ENCODE measurements at places on chromosomes 1 and 21.

- no peaks in the 10 kb centered on the region for H3K36me3 ChIP-seq
- H3K27ac ChIP-seq: no peak overlapping the region
- H3K4me3 ChIP-seq: no peak overlapping the region
- H3K4me1 ChIP-seq: peaks cover 2% of the 10 kb centered on the region
- no peaks in the 10 kb centered on the region for H3K27me3 ChIP-seq
Observed at GRCh38 chr1:183653462-183653794, 312 bp upstream of the APOBEC4 start.

GRCh38 chr21:45439161-45439872, 34.4 kb downstream of the COL18A1 start:
- peak; percentile 79 for DNase-seq
- no peaks in the 10 kb centered on the region for H3K36me3 ChIP-seq
- peaks cover 6% of the 10 kb centered on the region for H3K27me3 ChIP-seq
- no peak overlapping the region for H3K27ac ChIP-seq
- H3K4me1 ChIP-seq: peaks cover 3% of the 10 kb centered on the region

GRCh38 chr1:183633676-183634343, 1.8 kb downstream of the ARPC5 start:
- H3K4me3 ChIP-seq: no peak overlapping the region
- no peak for DNase-seq
- H3K4me1 ChIP-seq: peaks cover 14% of the 10 kb centered on the region
- H3K27ac ChIP-seq: no peak overlapping the region
- H3K36me3 ChIP-seq: peaks cover 43% of the 10 kb centered on the region
- H3K27me3 ChIP-seq: no peaks in the 10 kb centered on the region

GRCh38 chr1:229342656-229343569, at the start of gene CCSAP:
CCSAP (minus strand) TSS chr1:229343047; CDS start chr1:229342465, 582 bp downstream.
- peak within 1 kb of the TSS; percentile 99 for H3K4me3 ChIP-seq
- no peaks in the 10 kb centered on the region for H3K27me3 ChIP-seq
- DNase-seq: peak; percentile 37
- H3K36me3 ChIP-seq: no peaks in the 10 kb centered on the region
- peak within 1 kb of the TSS; percentile 94 for H3K27ac ChIP-seq

- peaks cover 17% of the 10 kb centered on the region for H3K4me1 ChIP-seq
- H3K36me3 ChIP-seq: no peaks in the 10 kb centered on the region
- DNase-seq: no peak
- peaks cover 4% of the 10 kb centered on the region for H3K27me3 ChIP-seq
Observed at GRCh38 chr1:211737115-211738035, 62.0 kb upstream of the NEK2 start.

DNA sequence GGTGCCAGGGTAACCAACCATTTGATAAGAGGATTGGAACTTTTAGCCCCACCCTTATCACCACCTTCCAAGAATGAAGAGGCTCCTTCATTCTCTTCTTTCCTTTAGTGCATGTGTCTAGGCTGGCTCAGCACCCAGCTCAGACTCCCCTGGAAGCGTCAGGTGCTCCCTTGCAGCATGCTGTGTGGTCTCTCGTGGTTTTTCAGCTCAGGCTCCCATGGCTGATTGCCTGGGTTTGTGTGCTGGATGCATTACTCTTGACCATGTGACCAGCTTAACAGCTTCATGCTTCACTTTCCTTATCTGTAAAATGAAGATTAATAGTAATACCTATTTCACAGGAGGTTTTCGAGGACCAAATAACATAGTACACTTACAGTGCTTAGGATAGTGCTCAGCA, 198.4 kb downstream of the HHAT start:
- H3K4me1 ChIP-seq: peaks cover 6% of the 10 kb centered on the region
- no peak for DNase-seq
- no peak overlapping the region for H3K27ac ChIP-seq
- no peak overlapping the region for H3K4me3 ChIP-seq
- no peaks in the 10 kb centered on the region for H3K36me3 ChIP-seq
- H3K27me3 ChIP-seq: no peaks in the 10 kb centered on the region

DNA sequence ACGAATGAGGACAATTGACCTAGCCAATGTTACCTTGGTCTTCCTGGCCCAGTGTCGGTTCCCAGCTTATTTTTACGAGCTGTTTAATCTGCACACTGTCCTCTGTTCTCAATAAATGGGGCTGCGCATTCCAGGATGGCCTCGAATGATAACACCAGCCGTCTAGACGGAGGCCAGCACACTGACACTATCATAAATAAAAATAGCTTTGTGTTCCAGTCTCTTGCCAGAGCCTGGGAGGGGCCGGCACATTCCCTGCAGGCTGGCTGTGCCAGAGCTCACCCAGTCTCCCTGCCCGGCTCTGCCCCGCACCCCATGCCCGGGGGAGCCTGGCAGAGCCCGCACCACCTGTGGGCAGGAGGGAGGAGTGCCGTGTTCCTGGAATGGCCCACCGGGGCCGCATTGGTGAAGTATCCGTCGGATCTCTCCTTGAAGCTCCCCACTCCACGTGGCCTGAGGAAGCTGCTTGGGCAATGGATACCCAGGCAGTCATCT, 92.1 kb downstream of the SPSB1 start:
- no peak for DNase-seq
- H3K36me3 ChIP-seq: no peaks in the 10 kb centered on the region
- H3K27me3 ChIP-seq: peaks cover 39% of the 10 kb centered on the region
- H3K4me3 ChIP-seq: no peak overlapping the region
- no peak overlapping the region for H3K27ac ChIP-seq
- H3K4me1 ChIP-seq: peaks cover 3% of the 10 kb centered on the region

- H3K4me1 ChIP-seq: peaks cover 36% of the 10 kb centered on the region
- H3K4me3 ChIP-seq: no peak overlapping the region
- no peak for DNase-seq
- no peak overlapping the region for H3K27ac ChIP-seq
- no peaks in the 10 kb centered on the region for H3K27me3 ChIP-seq
Observed at GRCh38 chr1:203675596-203676347, 49.1 kb downstream of the ATP2B4 start.

- H3K36me3 ChIP-seq: no peaks in the 10 kb centered on the region
- no peak overlapping the region for H3K4me3 ChIP-seq
Observed at GRCh38 chr21:23899561-23899960, 1707.7 kb downstream of the MRPL39 start.

DNA sequence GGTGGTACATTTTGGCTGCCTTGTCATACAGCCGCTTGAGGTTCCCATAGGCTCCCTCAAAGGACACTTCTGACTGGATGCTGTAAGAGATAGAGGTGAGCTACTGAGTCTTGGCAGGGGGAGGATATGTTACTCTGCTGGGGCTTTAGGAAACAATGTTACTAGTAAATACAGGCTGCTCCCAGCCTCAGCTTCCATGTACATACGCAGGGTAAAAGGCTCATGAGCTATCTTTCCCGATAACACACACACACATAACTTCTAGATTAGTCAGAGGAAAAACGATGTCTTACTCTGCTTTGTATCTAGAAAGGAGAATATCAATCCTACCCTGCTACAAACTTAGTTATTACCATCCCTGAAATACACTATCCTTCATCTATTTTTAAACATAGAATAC, 14.3 kb downstream of the SMG5 start:
- no peaks in the 10 kb centered on the region for H3K4me1 ChIP-seq
- peaks cover 55% of the 10 kb centered on the region for H3K36me3 ChIP-seq
- no peak overlapping the region for H3K4me3 ChIP-seq
- H3K27ac ChIP-seq: no peak overlapping the region

GRCh38 chr1:147341246-147341645, 98.8 kb downstream of the CHD1L start:
- H3K27me3 ChIP-seq: no peaks in the 10 kb centered on the region
- no peak for DNase-seq
- H3K4me1 ChIP-seq: no peaks in the 10 kb centered on the region
- no peak overlapping the region for H3K27ac ChIP-seq
- H3K36me3 ChIP-seq: no peaks in the 10 kb centered on the region

DNA sequence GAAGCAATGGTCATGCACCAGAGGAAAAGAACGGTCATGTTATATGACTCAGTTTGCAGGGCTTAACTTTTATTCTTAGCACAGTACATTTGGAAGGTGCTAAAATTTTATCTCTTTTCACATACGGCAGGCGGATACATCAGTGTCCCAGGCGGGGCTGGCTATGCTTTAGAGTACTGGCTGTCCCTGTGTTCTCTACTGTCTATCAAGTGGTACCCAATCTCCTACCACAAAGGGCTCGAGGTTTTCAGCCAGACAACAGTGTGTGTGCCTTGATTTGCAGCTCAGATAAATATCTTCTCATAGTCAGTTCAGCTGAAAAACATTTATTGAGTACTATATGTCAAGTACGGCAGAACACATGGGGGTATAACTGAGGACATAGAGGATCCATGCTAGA, 65.3 kb downstream of the URB2 start:
- H3K36me3 ChIP-seq: no peaks in the 10 kb centered on the region
- DNase-seq: no peak
- H3K27me3 ChIP-seq: peaks cover 1% of the 10 kb centered on the region
- no peak overlapping the region for H3K4me3 ChIP-seq

- DNase-seq: no peak
- H3K36me3 ChIP-seq: no peaks in the 10 kb centered on the region
- no peaks in the 10 kb centered on the region for H3K4me1 ChIP-seq
- no peak overlapping the region for H3K4me3 ChIP-seq
Observed at GRCh38 chr1:80066060-80066459, 1059.5 kb upstream of the ADGRL4 start.

GRCh38 chr1:197521118-197521739, 253.2 kb downstream of the CRB1 start:
- DNase-seq: peak; percentile 36
- H3K4me3 ChIP-seq: no peak overlapping the region
- H3K27ac ChIP-seq: no peak overlapping the region

GRCh38 chr1:198679535-198680173, 40.8 kb downstream of the PTPRC start:
- peak overlapping the region; percentile 36 for H3K4me3 ChIP-seq
- H3K4me1 ChIP-seq: peaks cover 2% of the 10 kb centered on the region
- H3K27me3 ChIP-seq: no peaks in the 10 kb centered on the region

GRCh38 chr1:172902861-172903381, 147.8 kb downstream of the TNFSF18 start:
- no peaks in the 10 kb centered on the region for H3K27me3 ChIP-seq
- no peak overlapping the region for H3K27ac ChIP-seq
- H3K36me3 ChIP-seq: no peaks in the 10 kb centered on the region
- no peak for DNase-seq
- H3K4me1 ChIP-seq: peaks cover 2% of the 10 kb centered on the region

GRCh38 chr1:164320790-164321731, 237.9 kb upstream of the PBX1 start:
- DNase-seq: peak; percentile 47
- no peaks in the 10 kb centered on the region for H3K27me3 ChIP-seq
- H3K27ac ChIP-seq: no peak overlapping the region
- H3K4me3 ChIP-seq: peak overlapping the region; percentile 15
